Effector memory CD8-positive, alpha-beta T cell (primary cell): ENCODE measurements at places on chromosomes 3 and 15.

GRCh38 chr3:100457811-100458210 is 34.6 kb upstream of the TMEM45A start:
- DNase-seq, result no peak

DNA sequence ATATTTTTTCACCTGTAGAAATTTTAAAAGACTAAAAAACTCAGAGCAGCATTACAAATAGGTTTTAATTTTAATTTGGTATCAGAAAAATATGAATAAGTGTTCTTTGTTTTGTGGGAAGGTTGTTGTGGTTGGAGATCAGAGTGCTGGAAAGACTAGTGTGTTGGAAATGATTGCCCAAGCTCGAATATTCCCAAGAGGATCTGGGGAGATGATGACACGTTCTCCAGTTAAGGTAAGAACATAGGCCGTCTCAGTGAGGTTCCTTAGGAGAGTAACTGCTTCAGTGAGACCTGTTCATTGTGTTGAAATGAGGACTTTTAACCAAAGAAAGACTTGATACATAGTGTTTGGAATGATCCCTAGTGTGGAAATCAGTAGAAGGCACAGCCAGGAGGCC is 44.8 kb downstream of the OPA1 start:
- no peak for DNase-seq

DNA sequence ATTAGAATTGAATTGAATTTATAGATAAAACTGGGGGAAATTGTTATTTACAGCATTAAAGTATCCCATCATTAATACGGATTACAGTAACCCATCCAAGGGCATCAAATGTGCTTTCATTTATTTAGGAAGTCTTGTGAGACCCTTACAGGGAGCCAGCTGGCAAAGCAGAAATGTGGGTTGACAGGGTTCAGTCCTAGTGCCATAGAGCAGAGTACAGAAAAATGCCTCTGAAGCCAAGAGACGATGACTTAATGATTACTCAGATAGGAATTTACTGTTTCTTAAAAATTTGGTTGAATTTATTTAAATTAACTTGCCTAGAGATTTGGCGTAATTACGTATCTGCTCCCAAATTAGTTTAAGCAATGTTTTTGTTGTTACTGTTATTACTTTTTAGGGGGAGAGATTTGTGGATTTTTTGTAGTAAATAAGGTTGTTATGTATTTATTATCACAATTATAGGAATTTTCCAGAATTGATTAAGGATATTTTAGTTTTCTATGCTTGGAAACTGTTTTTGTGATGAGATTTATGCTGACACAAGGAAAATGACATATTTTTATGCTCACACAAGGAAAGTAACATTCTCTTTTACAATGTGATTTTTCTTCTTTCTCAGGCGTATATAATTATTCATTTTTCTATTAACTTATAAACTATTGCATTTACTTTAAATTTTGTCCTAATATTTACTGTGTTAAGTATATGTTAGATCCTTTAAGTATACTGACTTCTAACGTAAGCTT is 152.0 kb downstream of the EPHA6 start:
- no peak for DNase-seq

DNA sequence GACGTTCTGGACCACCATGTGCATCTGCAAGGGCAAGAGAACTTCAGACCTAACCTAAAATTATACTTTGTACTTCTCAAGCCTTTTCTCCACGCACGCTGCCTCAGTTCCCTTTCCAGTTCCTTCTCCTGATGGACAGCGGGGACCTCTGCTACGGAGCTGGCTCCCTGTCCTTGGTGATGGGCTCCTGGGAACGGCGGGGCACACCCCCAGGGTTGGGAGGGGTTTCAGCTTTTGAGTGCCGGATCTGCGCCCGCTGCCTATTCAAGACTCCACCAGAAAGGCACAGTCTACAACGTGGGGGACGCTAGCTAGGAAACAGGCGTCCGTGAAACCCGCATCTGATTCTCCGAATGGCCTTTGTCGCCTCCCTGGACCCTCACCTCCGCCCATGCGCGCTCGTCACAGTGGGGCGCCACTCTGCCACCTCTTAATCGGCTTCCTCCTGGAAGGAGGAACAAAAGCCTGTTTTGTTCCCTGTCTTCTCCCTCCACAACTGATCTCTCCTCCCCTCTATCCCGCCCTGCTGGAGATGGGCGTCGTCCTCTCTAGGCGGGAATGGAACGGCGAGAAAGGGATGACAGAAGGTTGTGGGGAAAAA is 2.2 kb downstream of the GPR149 start:
- no peak for DNase-seq

GRCh38 chr3:42192334-42193200 is 73.4 kb downstream of the CCK start:
- no peak for DNase-seq

DNA sequence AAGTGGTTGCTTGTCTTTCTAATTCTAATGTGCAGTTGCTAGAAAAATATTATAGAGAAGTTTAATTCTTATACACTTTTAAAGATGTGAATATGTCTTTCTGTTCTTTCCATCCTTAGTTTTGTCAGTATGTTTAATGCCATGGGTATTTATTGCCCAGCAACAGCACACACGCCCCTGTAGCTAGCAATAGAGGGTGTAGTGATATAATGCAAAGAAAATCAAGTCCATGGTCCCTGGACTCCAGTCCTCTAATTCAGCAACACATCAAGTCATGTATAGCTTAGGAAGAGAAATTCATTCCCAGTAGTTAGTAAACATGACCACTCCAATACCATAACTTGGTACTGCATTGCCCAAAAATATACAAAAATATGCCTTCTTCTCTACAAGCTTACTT is 292.4 kb upstream of the NR2F2 start:
- DNase-seq, result no peak
